ENCODE measurements at places on chromosomes 7 and 10. TPM values are rescaled to one million over a fixed set of nuclear protein-coding genes. Genes with fewer than 3 reads are reported as not detected.

GAD2 gene
- not detected for total RNA-seq

CPA1 gene
- total RNA-seq = not detected

TMEM213 gene
- total RNA-seq = not detected

CDC14C gene
- under 0.01 TPM for total RNA-seq

SPDYE6 gene
- total RNA-seq = not detected

ARMC3 gene
- not detected for total RNA-seq

PIK3AP1 gene
- under 0.01 TPM for total RNA-seq

DNA sequence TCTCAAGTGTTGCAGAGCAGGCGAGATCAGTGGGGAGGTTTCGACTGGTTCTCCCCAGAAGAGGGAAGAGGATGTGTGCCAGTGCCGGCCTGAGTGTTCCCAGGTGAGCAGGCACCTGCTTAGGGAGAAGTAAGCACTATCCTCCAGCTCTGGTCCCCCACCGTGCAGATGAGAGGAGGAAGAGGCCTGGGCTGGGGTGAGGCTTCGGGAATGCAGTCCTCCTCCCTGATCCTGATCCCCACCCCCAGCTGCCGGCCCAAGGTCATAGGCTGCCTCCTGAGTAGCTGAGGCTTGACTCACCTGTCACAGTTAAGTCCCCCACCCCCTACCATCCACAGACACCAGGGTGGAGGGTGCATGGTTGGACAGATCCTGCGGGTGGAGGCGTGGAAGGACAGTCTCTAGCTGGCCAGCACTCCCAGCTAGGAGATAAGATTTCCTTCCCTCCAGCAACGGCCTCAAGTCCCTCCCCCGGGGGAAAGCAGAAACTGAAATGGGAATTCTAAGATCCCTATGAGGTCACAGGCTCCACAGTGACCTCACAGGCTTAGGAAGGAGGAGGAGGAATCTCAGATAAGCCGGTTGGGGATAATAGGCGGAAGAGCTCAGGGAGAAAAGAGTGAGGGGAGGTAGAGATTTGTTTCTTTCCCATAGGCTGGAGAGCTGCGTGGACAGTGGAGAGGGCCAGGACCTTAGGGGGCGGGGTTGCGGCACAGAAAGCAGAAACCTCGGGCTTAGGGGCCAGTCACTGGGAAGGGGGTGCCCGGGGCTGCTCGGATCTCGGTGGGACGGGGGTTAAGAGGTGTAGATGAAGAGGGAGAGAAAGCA lies 1.0 kb downstream of the LRCH4 start:
- H3K27me3 ChIP-seq = no peaks in the 10 kb centered on the region
- H3K4me1 ChIP-seq = peaks cover 12% of the 10 kb centered on the region
- peak overlapping the region; percentile 90 for H3K27ac ChIP-seq
- peak overlapping the region; percentile 72 for H3K4me3 ChIP-seq
- peaks cover 27% of the 10 kb centered on the region for H3K36me3 ChIP-seq
- peak; percentile 89 for DNase-seq

DNA sequence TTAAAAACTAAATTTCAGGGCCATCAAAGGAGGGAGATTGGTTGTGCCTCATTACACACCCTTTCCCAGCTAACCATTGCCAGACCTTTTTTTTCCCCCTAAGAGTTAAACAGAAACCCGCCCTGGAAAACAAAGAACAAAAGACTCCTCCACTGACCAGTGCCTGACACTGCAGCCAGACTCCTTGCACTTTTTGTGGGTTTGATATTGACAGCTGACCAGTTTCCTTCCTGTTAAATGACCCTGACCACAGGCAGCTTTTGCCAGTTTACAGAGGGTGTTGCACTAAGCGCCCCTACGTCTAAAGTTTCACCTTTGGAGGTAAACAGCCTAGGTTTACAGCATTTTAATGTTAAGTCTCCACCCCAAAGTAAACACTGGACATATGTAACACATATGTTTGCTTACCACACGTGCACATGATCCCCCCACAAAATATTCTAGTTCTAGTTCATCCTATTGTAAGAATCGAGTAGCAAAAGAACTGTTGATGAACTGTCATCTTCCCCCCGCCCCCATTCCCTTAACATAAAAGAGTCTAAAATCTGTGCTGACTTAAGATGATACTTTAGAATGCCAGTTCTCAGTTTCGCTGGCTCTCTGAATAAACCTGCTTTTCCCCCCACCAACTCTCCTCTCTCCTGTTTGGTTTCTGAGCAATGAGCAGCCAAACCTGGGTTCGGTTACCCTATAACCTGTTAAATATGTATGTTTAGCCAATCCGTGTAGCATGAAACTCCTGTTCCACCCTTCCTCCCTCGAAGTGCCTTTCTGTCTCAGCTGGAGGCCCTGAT lies 38.0 kb downstream of the FOXI2 start:
- no peaks in the 10 kb centered on the region for H3K27me3 ChIP-seq
- no peaks in the 10 kb centered on the region for H3K36me3 ChIP-seq
- H3K27ac ChIP-seq = no peak overlapping the region
- H3K4me1 ChIP-seq = no peaks in the 10 kb centered on the region
- no peak for DNase-seq
- H3K4me3 ChIP-seq = no peak overlapping the region

- no peak overlapping the region for H3K4me3 ChIP-seq
- H3K36me3 ChIP-seq = no peaks in the 10 kb centered on the region
- H3K4me1 ChIP-seq = no peaks in the 10 kb centered on the region
- DNase-seq = no peak
- peaks cover 12% of the 10 kb centered on the region for H3K27me3 ChIP-seq
Measured at GRCh38 chr10:43056568-43057011, 20.3 kb upstream of the RET start.

DNA sequence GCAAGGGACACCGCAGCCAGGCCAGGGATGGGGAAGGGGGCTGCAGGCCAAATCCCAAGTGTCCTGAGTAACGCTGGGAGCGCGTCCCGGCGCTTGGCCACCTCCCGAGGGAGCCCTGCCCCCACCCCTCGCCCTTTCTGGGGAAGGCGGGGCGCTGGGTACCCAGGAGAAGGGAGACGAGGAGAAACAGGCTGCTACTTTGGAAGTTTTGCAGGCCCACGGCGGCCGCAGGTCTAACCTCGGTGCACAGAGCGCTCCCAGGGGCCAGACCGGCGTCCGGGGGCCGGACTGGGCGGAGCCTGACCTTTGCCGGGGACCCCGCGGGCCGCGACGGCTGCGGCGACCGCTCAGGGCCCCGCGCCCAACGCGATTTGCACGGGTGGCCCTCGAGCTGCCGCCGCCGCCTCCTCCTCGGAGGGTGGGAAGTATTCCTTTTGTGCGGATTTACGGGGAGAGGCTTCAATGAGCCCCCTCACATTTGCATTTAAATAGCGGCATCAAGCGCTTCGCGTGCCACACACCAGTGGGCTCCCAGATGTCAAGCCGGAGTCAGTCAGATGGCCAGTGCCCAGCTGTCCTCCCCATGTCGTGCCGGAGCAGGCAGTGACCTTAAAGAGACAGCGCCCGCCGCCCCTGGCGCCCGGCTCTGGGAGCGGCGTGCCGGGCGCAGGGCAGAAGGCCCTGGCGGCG lies 3.0 kb upstream of the EBF3 start:
- H3K36me3 ChIP-seq = no peaks in the 10 kb centered on the region
- H3K4me3 ChIP-seq = no peak overlapping the region
- H3K27me3 ChIP-seq = peaks cover 76% of the 10 kb centered on the region
- no peak for DNase-seq
- H3K27ac ChIP-seq = no peak overlapping the region
- H3K4me1 ChIP-seq = no peaks in the 10 kb centered on the region

- peaks cover 55% of the 10 kb centered on the region for H3K27me3 ChIP-seq
- H3K4me3 ChIP-seq = no peak overlapping the region
- no peak overlapping the region for H3K27ac ChIP-seq
- peak; percentile 98 for DNase-seq
- peaks cover 19% of the 10 kb centered on the region for H3K4me1 ChIP-seq
Measured at GRCh38 chr10:103491729-103492364, 1.7 kb upstream of the NEURL1 start.

- no peaks in the 10 kb centered on the region for H3K36me3 ChIP-seq
- no peaks in the 10 kb centered on the region for H3K27me3 ChIP-seq
- DNase-seq = peak; percentile 5
Measured at GRCh38 chr7:12722636-12723605, 35.5 kb downstream of the ARL4A start.

DNA sequence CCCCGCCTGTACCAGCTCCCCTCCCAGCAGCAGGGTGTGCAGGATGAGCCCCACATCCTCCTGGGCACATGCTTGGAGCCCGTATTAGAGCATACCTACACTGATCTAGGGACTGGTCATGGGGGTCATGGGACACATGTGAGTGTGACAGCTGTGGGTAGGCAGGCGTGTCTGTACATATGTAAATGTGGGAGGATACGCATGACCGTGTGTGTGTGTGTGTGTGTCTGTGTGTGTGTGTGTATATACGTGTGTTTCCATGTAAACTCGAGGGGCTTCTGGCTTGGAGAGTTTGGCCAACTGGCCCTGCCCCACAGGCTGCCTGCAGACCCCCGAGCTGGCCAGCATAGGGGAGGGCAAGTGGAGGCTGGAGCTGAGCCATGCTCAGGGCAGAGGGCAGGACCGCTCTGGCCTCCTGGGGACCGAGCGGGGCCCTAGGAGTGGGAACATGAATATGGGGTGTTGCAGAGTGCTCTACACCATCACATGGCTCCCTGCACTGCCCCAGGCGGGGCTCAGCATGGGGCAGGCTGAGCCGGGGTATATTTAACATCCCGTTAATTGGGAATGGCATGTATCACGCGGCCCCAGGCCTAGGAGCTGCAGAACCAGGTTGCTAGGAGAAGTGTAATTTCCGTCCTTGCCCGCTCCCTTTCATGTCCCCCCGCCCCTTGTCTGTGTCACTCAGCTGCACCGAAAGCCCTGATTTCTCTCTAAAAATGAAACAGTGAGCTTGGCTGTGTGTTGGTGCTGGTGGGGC lies 152.7 kb upstream of the PCBD1 start:
- H3K4me1 ChIP-seq = no peaks in the 10 kb centered on the region
- H3K4me3 ChIP-seq = no peak overlapping the region
- no peaks in the 10 kb centered on the region for H3K36me3 ChIP-seq
- peaks cover 32% of the 10 kb centered on the region for H3K27me3 ChIP-seq
- H3K27ac ChIP-seq = no peak overlapping the region

DNA sequence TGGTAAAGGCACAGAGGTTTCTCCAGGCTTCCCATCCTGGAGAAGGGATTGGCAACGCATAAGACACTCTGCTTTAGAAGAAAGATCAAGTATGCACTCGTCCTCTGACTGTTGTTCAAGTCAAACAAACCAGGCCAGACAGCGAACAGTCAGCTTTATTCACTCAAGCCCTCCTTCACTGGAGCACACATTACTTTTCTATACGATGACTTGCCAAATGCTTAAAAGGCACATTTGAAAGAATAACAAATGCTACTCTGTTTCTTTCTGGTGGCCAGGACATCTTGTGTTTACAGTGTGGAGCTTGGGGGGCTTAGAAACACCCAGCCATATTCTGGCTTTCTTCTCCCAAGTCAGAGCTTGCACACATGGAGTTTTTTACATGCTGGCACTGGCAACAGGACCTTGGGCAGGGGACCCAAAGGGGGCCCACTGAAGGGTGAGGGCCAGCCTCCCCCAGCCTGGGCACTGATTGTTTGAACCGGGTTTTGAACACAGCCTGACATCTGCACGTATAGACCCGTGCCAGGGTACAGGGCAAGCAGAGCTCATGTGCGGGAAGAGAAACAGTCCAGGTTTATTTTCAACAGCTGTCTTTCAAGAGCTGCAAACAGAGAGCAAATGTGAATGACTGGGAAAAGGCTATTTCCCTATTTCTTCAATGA lies 33.3 kb upstream of the FGFR2 start:
- H3K4me1 ChIP-seq = no peaks in the 10 kb centered on the region
- no peak overlapping the region for H3K27ac ChIP-seq
- H3K27me3 ChIP-seq = no peaks in the 10 kb centered on the region
- no peak overlapping the region for H3K4me3 ChIP-seq
- no peak for DNase-seq

DNA sequence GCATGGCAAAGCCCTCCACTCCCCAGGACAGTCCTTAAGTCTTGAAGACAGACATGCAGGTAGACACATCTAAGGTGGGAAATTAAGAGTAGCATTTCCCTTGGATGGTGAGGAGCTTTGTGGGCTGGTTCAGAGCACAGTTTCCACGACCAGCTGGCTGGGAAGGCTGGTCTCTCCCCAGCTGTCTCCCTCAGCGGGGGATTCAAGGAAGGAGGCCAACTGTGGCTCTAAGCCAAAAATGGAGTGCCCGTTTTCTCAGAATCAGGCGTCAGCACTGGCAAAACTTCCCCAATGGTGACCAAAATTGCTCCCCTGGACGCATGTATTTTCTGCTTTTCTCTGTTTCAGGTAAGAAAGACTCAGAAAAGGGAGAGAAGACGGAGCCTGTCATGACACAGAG lies 230.6 kb upstream of the FZD8 start:
- H3K27me3 ChIP-seq = no peaks in the 10 kb centered on the region
- no peak overlapping the region for H3K27ac ChIP-seq
- H3K4me3 ChIP-seq = no peak overlapping the region

- H3K36me3 ChIP-seq = no peaks in the 10 kb centered on the region
- no peak overlapping the region for H3K27ac ChIP-seq
- H3K4me3 ChIP-seq = no peak overlapping the region
- no peaks in the 10 kb centered on the region for H3K27me3 ChIP-seq
- DNase-seq = no peak
Measured at GRCh38 chr7:133124974-133125373, 43.1 kb upstream of the CHCHD3 start.

DNA sequence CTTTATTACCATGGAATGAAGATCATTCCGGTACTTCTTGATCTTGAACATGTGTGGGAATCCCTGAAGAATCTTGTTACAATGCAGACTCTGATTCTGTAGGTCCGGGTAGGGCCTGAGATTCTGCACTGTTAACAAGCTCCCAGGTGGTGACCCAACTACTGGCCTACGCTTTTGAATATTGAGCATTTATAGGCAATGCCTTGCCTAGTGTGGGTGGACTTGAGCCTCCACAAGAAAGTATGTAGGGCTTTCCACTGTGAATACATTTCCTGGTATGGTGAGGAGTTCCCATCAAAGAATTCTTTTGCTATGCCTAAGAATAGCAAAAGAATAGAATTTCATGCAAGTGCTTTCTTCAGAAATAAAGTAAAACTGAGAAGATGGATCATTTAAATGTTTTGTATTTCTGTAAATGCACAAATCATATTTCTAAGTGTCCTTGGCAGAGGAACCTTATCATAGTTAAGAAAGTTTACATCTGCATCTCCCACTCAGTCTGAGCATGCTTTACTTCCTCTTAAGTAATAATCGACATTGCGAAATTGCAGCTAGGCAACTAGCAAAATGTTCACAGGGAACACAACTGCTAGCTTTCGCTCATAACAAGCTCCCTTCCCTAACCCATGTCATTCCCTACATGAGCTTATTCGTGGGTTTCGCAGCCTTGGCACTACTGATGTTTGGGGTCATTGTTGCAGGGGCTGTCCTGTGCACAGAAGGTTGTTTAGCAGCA lies 71.4 kb downstream of the AHR start:
- H3K4me1 ChIP-seq = peaks cover 27% of the 10 kb centered on the region
- DNase-seq = peak; percentile 97
- no peak overlapping the region for H3K4me3 ChIP-seq

DNA sequence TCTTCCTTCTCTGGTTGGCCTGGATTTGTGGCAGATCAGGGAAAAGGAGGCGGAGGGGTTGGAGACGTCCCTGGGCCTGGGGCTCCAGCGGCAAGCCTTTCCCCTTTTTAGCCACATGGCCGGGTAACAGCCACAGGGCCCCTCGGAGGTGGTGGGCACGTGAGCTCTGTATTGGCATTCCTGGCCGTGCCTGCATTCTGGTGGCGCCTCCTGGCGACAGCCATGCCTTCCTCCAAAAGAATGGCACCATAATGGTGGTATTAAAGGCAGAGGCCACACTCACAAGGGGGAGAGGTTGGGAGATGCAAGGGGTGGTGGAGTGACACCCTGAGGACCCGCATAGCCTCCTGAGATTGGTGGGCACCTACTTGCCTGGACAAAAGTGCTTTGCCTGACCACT lies 3.0 kb upstream of the AQP1 start:
- H3K36me3 ChIP-seq = no peaks in the 10 kb centered on the region
- H3K4me1 ChIP-seq = peaks cover 6% of the 10 kb centered on the region
- H3K27ac ChIP-seq = no peak overlapping the region
- no peak for DNase-seq
- H3K4me3 ChIP-seq = no peak overlapping the region

All from IMR-90 (cell line).